Activated CD4-positive, alpha-beta T cell treated with anti-CD3 and anti-CD28 coated beads for 1 hour (primary cell): ENCODE measurements at places on chromosomes 12 and 14.

GRCh38 chr12:46489951-46490388 lies 117.4 kb upstream of the SLC38A2 start:
- DNase-seq: no peak

DNA sequence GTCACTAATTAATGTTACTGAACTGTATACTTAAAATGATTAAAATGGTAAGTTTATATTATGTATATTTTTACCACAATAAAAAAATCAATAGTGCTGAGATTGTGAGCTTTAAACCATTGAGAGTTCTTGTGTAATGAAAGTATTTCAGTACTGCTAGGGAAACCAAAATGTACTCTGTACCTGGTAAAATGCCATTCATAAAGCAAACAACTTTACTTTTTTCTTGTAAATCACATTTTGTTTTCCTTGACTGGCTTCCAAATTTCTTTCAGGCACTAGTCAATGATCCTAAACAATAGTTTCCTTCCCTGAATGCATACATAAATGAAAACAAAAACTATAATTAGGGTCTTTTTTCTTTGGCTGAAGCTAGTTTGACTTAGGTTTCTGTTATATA lies 29.4 kb upstream of the SNRPF start:
- no peak for DNase-seq

DNA sequence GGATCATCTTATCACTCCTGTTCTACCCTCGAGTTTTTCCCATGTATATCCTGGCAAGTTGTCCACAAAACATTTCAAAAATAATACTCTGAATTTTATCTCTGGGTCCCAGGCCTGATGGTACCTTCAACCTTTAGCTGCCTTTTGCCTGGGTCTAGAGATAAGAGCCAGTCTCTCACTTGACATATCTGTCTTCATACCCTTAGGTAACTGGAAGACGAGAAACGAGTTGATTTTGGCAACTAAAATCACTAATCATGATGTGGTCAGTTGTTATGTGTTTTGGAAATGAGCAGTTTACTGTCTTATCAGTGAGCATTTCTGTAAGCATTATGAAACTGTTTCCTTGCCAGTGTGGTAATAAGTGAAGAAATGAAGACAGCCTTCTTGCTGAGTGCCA lies 6.3 kb downstream of the RNF10 start:
- no peak for DNase-seq

- DNase-seq: no peak
These were observed 174.0 kb downstream of the ASCL4 start for GRCh38 chr12:107948391-107948945.

DNA sequence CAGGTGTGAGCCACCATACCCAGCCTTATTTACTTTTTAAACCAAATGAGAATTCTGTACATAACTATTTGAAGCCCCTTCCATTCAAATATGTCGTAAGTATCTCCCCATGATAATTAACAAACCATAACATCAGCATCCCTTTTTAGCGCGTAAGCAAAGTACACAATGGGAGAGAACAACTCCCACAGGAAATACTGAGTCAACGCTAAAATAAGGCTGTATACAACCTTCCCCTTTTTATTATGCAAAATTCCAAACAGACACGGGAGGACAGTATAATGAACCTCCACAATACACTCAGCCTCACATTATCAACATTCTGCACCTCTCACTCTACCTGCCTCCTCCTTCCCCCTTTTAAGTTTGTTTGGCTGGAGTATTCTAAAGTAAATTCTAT lies 73.5 kb downstream of the CCDC88C start:
- no peak for DNase-seq

DNA sequence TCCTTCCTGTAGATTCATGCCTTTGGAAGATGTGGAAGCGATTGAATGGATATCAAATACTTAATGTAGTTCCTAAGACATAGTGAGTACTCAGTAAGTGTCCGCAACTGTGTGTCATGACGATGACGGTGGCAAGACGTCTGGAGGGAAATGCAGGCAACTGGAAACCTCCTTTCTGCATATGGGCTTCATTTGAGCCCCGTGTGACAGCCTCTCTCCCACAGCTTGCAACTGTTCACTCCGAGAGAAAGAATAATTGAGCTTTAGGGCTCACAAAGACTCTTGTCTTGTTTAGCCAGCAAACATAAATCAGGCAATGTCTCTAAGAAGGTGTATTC lies 6.9 kb downstream of the CFAP251 start:
- DNase-seq: no peak

DNA sequence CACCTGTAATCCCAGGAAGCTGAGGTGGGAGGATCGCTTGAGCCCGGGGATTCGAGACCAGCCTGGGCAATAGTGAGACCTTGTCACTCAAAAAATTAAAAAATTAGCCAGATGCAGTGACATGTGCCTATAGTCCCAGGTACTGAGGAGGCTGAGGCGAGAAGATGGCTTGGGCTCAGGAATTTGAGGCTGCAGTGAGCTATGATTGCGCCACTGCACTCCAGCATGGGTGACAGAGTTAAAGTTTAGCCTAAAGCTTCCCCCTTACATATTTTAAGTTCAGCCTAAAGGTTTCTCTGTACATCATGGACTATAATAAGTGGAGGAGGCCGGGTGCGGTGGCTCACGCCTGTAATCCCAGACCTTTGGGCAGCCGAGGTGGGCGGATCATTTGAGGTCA lies 70.1 kb downstream of the SPRING1 start:
- no peak for DNase-seq

DNA sequence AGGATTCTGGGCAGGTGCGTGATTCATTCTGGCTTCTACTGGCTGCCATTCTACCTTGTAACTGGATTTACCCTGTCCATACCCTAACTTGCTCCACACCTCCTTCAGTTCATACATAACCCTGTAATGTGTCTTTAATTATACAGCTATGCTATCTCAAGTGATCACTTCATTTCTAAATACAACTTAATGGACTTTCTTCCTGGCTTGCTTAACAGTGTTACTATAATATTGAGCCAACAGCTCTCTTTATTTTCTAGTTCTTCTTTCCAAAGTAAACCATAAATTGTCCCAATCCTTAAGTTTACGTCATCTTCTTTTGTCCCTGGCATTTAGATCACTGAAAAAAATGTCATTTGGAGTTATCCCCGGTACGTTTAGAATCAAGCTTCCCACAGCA lies 75.9 kb upstream of the KCNJ8 start:
- no peak for DNase-seq

DNA sequence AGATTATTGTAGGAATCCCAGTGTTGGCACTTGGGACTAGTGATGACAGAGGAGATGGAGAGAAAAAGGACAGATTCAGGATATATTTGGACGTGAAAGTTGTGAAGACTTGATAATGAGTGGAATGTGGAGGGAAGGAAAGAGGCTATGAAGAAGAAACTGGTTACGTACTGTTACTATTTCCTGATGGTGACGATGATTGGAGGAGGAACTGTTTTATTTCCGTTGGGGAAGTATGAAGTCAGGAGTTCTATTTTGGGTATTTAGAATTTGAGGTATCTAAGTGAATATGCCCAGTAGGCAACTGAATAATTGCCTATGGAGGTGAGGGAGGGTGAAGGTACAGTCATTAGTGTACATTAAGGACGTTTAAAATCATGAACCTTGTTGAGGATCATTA lies 207.2 kb downstream of the TMTC2 start:
- no peak for DNase-seq

GRCh38 chr12:6584293-6584692 lies 16.2 kb upstream of the NOP2 start:
- DNase-seq: no peak

- DNase-seq: no peak
These were observed 16.9 kb upstream of the STON2 start for GRCh38 chr14:81416981-81417380.

- DNase-seq: no peak
These were observed 15.2 kb downstream of the ACIN1 start for GRCh38 chr14:23079716-23080115.
